AG10803 (cell line): ENCODE measurements at places on chromosomes 11 and 22.

- peak; percentile 54 for DNase-seq
Observed at GRCh38 chr11:106087815-106088435, 10.5 kb downstream of the AASDHPPT start.

DNA sequence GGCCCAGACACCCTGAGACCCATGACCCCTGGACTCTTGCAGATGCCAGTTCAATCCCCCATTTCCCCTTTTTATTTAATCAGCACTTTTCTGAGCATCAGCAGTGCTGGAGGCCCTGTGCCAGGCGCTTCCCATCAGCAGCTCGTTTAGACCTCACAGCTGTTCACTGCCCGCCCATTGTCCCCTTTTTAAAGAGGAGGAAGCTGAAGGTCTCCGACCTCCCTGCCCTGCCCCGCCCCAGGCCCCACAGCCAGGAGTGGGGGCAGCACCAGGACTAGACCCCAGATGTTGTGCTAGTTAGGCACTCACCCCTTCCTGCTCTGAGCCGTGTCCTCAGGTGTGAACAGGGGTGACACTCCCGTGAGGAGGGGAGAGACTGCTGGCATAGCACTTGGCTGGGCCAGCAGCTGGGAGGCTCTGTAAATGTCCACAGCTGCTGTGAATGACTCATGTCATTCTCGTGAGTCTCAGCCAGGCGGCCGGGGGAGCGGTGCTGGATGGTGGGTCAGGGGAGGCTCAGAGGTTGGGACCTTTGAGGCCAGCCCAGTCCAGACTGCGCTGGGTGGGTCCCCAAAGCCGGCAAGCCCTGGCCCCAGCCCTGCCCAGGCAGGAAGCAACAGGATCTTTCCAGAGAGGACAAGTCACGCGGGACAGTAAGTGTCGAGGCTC, 19.9 kb downstream of the EMID1 start:
- peak; percentile 21 for DNase-seq

- no peak for DNase-seq
Observed at GRCh38 chr11:67418476-67419281, 3.2 kb downstream of the CARNS1 start.

- no peak for DNase-seq
Observed at GRCh38 chr11:68543594-68543993, 83.0 kb downstream of the PPP6R3 start.

DNA sequence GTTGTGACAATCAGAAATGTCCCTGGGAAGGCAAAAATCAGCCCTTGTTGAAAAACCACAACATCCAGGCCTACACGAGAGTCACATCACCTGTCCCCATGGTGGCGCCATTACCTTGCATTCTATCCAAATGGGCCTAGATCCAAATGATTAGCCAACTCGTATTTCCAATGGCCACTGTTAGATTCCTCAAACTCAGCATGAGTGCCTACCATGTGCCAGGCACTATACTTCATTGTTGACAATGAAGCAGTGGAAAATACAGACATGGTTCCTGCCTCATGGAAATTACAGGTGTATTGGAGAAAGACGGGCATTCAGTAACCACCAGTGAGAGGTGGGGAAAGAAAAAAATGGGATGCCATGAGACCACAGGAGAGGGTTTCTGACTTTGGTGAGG, 29.8 kb upstream of the CREB3L1 start:
- DNase-seq, result peak; percentile 33

GRCh38 chr11:73141031-73141308, 1.1 kb downstream of the FCHSD2 start:
- DNase-seq, result no peak

GRCh38 chr22:35840302-35840739, 122.6 kb downstream of the APOL5 start:
- DNase-seq, result peak; percentile 99

DNA sequence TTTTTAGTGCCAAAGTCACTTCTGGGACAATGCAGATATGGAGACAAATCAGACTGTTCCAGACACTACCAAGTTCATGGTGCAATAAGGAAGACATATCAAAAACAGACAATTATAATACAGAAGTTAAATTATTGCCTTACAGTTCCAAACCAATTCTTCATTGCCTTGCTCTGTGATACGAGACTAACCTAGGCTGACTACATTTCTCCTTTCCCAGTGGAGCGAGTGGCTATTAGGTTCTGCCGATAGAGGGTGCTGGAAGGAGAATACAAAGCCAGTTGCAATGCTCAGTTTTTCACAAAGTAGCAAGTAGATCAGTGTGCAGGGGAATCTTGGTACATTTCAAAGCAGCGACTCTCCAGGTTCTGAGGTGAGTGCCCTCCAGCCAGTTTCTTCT, 67.8 kb downstream of the FAM168A start:
- no peak for DNase-seq

DNA sequence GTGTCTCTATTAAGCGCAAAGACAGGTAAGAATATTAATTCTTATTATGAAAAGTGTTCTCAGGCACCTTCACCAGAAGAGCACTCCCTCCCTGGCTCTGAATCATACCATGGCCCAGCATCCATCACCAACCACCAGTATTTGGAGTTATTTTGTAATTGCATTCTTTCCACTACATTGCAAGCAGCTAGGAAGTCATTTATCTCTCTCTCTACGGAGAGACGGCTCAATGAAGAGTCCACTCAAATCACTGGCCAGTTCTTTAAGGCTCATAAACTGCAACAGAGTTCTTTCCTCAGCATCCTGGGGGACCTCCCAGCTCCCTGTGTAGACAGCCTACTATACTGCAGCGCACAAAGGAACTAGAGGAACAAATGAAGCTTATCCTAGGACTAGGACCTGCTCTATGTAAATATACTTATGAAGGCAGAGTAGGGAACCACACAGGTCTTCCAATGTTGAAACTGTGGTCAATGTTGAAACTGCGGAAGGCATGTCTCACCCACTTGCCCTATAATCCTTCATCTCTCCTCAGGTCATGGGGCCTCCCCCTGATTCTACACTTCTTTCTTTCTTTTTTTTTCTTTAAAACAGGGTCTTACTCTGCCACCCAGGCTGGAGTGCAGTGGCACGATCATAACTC, 63.4 kb downstream of the AAMDC start:
- peak; percentile 86 for DNase-seq

DNA sequence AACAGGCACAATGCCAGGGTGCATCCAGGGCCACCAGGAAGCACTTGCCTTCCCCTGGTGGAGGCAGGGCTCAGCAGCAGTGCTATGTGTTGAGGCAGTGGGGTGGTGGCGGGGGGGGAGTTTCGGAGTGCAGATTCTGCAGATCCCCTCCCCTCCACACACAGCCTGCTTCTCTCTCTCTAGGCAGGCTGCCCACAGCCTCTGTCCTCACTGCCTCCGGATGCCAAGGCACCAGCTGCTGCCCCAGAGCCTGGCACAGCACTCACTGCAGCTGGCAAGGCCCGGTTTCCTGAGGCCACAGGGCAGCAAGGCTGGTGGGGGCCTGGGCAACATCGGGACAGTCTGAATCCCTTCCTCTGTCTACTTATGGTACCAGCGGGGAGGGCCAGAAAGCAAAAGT, 35.8 kb downstream of the NRXN2 start:
- DNase-seq, result no peak

- no peak for DNase-seq
Observed at GRCh38 chr11:134230339-134230738, 5.9 kb downstream of the VPS26B start.

DNA sequence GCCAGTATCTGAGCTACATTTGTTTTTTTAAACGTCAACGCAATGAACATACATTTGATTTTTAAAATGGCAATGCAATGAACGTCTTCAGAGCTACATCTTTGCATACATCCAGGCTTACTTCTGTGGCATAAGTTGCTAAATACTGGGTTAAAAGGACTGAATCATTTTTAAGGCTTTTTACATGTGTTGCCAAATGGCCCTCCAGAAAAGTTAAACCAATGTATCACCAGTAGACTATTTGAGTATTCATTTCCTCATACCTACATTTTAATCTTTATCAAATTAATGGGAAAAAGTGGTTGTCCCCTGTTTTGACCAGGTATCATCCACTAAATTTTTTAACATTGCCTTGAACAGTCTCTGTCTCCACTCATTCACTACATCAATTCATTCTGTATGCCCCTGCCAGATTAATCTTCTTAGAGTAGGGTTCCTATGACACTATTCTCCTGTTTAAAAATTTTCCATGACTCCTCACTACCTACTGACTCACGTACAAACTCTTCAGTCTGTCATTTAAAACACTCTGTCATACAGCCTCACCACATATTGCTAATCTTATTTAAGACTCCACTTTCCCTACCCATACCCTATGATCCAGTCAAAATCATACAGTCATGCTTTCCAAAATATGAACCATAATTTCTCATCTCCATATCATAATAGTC, 12.4 kb upstream of the PRRG4 start:
- DNase-seq, result no peak

GRCh38 chr22:24466716-24467328, 28.3 kb upstream of the UPB1 start:
- peak; percentile 54 for DNase-seq

DNA sequence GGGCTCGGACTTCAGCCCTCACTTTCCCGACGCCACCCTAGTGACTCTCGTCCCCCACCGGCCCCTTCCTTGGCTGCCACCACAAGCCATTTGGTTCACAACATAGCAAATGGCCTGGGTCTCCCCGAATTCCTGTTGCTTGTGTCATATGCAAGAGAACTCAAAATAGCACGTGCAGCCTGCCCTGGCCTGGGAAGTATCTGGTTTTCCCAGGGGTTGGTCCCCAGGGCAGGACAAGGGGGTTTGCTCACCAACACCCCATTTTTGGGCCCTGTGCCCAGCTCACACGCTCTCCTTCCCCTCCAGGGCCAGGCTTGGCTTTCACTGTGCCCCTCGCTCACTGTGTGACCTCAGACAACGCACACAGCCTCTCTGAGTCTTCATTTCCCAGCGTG, 12.8 kb upstream of the TPCN2 start:
- DNase-seq, result peak; percentile 64

GRCh38 chr22:17100621-17101020, 15.8 kb downstream of the IL17RA start:
- no peak for DNase-seq

DNA sequence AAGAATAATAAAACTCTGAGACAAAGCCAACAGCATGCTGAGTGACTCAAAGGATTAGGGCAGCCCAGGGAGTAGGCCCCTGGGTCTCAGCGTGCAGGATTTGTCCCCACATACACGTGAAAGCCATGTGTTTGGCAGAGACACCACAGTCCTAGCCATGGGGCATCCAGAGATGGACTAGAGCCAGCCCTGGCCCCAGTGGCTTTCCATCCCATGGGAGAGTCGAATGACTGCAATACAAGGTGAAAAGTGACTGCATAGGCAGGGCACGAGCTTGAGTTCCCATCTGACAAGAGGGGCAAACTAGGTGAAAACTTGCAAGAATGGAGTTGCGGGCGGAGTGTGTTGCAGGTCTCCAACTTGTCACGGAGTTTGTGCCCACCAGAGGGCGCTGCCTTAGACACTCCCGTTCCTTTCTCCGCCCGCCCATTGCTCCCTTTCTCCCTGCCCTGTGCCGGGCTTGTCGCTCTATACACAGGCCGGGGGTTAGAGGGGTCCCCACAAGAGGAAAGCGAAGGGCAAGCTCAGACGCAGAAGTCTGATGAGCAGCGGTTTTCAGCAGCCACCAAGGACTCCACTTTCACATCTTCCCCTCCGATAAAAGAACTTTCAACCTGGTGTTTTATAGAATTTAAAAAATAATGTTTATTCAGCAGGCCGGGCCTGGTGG, 24.2 kb downstream of the TSKU start:
- peak; percentile 81 for DNase-seq

DNA sequence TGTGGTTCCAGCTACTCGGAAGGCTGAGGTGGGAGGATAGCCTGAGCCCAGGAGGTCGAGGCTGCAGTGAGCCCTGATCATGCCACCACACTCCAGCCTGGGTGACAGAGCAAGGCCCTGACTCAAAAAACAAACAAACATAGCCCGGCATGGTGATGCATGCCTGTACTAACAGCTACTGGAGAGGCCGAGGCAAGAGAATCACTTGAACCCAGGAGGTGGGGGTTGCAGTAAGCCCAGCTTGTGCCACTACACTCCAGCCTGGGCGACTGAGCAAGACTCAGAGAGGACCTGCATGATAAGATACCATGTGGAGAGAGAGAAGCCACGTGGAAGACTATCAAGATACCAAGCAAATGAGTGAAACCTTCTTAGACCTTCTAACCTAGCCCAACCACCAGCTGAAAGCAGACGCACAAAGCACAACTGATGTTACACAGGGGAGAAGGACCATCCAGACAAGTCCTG, 36.1 kb downstream of the AMBRA1 start:
- no peak for DNase-seq

- peak; percentile 78 for DNase-seq
Observed at GRCh38 chr22:35777335-35777975, 59.8 kb downstream of the APOL5 start.

- peak; percentile 19 for DNase-seq
Observed at GRCh38 chr11:134176284-134176683, 47.5 kb downstream of the NCAPD3 start.

DNA sequence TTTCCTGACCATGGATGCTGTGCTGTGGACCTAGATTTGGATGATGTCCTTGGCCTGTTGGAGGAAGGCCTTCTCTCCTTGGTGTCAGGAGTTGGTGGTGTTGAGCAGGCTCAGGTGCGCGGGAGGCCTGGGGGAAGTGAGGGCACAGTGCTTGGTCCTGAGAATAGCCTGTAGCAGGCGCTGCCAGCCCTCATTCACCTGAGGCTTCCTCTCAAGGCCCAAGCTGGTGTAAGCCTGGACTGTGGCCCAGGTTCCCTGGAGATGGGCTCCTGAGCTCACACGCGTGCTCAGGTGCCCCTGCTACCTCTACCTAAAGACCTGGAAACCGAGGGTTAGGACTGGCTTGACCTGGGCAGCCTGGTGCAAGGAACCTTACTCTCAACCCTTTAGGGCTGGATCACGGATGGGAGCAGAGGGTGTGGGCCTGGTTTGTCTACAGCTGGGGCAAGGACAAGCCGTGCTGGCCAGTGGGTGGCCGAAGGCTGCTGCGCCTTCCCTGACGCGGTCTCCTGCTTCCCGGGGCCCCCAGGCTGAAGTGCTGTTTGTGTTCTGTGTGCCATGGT, 7.8 kb upstream of the GRAMD4 start:
- no peak for DNase-seq

GRCh38 chr22:47994601-47995263, 1232.3 kb downstream of the TBC1D22A start:
- no peak for DNase-seq

DNA sequence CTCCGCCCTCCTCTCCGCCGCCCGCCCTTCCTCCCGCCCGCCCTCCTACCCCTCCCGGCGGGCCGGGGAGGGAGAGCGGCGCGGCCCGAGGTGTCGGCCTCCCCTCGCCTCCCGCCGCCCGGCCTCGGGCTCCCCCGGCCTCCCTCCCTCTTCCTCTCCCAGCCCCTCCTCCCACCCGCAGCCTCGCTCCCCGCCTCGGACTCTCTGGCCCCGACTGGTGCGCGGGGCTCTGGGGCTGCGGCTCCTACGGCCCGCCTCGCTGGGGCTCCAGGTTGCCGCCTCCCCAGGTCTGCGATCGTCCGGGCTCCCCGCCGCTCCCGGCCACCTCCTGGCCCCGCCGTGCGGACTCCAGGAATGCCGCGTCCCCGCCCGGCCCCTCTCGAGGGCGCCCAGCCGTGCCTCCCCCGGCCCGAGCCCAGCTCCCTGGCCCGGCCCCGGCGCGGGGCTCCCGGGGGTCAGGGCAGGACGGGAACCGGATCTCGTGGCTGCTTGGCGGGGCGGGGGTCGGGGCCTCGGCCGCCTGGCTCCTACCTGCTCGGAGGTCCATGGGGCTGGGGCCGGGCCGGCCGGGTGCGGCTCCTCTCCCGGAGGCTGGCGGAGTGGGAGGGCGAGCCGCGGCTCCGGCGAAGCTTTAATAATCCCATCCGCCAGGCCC, at the start of gene CLCF1:
Gene CLCF1 (minus strand): TSS at position 606 of the 655 bp plus-strand sequence. CDS start 59 bp downstream, at position 547.
- DNase-seq, result peak; percentile 68
